Retina (tissue), 1 donor: ENCODE measurements at places on chromosomes 5 and 9.
A peak's percentile ranks its signal among the peaks of the same experiment; 100 is the strongest.

DNA sequence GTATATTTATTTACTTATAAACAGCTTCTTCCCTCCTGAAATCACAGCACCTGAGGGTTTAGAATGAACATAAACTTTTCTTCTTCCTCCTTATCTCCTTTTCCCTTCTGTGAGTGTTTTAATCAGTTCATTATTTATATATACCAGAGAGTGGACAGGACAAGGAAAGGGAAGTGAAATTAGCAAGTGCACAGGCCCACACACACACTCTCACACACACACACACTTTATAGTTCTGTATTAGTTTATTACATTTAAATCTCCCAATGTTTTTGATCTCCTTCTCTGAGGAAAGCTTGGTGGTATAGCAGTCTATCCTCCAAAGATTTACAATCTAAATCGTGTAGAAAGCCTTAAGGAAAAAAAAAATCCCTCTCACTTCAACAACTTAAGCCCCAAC lies 353.5 kb downstream of the NDUFS4 start:
- DNase-seq = no peak

DNA sequence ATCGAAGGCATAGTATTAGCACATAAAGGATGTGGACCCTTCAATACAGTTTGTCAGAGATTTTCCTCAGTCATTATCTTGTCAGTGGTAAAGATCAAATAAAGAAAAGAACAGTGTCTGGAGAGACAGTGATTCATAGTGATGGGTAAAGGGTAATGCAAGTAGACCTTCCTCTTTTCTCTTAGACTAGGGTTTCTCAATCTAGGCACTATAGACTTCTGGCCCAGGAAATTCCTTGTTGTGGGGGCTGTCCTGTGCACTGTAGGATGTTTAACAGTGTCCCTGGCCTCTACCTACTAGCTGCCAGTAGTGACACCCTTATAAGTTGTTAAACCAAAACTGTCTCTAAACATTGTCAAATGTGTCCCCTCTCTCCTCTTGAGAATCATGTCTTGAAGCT lies 6.9 kb downstream of the CAMK4 start:
- DNase-seq = no peak

DNA sequence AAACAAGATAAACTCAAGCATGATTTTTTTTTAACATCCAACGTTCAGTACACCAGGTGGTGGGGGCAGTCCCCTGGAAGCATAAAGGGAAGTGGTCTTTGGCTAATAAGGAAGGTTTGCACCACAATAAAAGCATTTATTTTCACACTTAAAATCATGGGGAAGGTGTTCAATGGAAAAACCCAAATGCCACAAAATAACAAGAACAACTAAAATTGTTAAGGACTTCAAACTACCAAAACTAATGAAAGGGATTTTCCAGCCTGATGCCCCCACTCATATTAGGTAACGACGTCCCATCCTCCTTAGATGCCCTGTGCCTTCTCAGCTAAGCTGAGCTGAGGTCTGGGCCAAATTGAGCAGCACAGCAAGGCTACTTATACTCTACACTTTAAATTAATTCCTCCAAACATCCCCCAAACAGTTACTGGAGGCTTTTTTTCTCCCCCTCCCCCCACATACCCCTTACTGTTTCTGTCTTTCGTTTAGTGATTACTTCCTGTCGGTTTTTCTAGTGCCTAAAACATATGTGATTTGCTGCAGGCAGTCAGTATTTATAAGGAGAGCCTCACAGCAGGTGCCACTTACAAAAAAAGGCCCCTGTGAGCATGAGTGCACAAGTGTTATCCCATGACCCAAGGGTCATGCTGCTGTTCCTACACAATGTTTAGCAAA lies 259.7 kb upstream of the ZNF608 start:
- DNase-seq = peak; percentile 61

- DNase-seq = no peak
Measured at GRCh38 chr5:144547098-144547499, 376.4 kb downstream of the KCTD16 start.

DNA sequence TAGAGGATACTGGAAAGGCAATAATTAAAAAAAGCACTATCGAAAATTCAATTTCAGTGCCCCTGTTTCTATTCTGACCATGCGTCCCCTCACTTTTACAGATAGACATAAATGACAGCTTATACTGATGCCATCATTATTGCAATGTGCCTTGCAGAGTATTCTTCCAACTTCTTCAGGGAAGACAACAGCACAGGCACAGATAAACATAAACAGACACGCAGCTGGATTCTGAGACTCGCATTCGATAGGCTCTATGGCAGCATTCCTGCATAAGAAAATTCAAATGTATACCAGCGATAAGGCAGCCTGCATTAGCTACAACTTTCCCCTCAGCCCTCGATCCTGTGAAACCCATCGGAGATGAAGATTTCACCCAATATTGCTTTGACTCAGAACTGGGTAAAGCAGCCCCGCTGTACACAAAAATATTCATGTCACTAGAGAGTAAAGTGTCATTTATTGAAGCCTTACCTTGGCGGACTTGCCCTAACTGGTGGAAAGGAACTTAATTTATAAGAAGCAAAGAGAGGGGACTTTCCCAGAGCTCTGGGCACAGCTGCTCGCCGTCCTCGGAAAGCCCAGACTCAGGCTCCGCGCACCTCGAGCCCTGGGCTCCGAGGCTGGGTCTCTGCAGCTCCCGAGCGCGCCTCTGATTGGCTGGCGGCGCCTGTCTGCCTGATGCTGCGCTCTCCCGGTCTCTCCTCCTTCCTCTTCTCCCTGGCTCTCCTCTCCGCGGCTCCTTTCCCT lies at the start of gene CDH18:
TSS of gene CDH18 (minus strand) at position 589 of the 750 bp plus-strand sequence. CDS start 149,214 bp downstream, outside the sequence.
- peak; percentile 86 for DNase-seq

DNA sequence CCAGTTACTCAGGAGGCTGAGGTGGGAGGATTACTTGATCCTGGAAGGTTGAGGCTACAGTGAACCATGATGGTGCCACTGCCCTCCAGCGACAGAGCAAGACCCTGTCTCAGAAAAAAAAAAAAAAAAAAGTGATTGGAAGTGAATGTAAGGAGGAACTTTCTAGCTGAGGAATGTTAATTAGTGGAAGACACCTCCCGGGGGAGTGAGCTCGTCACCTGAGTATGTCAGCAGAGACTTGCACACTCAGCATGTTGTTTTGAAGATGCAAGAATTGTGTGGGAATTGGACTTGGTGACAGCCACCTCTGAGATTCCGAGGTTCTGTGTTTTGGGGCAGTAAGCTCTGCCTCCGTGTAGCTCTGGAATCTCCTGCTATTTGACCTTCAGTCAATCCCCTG lies 3.6 kb downstream of the SYNPO start:
- DNase-seq = peak; percentile 11

DNA sequence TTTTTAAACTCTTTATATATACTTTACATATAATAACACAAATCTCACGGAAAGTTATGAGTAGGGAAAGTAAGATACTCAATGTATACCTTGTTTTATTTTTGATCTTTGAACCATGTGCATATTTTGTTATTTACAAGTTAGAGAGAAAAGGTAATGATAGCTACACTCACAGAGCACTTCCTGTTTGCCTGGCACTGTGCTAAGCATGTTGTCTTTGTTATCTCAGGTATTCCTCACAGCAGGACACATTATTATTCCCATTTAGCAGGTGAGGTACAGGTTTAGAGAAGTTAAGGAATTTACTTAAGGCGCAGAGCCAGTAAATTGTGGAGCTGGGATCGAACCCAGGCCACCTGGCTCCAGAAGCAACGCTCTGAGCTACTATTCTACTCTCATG lies 3.0 kb downstream of the C9 start:
- no peak for DNase-seq

DNA sequence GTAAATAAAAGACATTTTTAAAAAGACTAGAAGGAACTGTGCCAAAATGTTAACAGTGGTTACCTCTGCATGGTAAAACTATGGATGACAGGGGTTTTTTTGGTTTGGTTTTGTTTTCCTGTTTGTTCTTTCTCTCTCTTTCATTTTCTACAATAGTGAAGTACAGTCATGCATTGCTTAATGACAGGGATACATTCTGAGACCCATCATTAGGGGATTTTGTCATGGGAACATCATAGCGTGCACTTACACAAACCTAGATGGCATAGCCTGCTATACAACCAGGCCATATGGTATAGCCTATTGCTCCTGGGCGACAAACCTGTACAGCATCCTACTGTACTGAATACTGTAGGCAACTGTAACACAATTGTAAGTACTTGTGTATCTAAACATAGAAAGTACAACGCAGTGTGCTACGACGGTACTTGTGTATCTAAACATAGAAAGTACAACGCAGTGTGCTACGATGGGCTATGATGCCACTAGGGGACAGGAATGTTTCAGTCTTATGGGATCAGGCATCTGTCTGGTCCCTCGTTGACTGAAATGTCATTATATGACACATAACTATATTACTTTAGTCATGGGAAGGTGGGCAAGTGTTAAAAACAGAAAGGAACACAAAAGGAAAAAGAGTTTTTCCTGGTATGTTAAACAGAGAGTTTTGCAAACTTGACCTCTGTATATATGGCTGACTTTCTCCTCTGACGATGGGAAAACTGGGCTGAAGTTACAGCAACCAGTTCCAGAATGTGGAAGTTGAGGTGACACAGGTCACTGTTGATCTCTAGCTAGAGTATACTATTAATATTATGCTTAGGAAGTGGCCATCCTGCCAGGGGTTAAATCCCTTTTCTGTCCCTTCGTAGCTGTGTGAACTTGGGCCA lies 7.4 kb upstream of the ADAM19 start:
- DNase-seq = no peak

DNA sequence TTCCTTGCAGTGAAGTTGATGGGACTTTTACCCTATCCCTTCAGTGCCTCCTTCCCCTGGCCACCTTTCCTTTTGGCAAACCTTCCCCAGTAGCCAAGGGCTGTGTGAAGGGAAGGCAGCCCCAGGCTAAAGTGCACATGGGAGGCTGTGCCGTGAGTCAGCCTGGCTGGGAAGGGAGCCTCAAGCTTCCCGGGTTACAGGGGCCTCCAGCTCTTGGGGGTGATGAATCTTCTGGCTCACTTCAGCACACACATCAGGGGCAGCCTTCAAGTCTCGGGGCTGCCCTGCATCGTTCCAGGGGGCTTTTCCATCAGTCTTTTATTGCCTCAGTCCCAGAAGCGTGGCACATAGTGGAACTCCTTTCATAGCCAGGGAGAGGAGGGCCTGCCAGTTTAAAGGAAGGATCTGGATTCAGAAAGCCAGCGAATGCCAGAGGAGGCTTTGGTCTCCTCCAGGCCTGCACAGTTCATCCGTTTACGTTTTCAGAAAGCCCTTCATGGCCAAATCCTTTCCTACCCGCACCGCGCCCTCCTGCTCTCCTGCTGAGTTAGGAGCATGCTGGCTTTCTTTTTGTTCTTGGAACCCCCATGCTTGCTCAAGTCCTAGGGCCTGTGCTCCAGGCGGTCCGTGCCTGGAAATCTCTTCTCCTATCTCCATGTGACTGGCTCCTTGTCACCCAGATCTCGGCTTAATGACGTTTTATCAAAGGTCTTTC lies 134.8 kb upstream of the KLF4 start:
- no peak for DNase-seq

GRCh38 chr9:129776938-129777768 lies 24.3 kb upstream of the PTGES start:
- DNase-seq = peak; percentile 71

- no peak for DNase-seq
Measured at GRCh38 chr5:113575074-113575473, 61.6 kb downstream of the YTHDC2 start.

DNA sequence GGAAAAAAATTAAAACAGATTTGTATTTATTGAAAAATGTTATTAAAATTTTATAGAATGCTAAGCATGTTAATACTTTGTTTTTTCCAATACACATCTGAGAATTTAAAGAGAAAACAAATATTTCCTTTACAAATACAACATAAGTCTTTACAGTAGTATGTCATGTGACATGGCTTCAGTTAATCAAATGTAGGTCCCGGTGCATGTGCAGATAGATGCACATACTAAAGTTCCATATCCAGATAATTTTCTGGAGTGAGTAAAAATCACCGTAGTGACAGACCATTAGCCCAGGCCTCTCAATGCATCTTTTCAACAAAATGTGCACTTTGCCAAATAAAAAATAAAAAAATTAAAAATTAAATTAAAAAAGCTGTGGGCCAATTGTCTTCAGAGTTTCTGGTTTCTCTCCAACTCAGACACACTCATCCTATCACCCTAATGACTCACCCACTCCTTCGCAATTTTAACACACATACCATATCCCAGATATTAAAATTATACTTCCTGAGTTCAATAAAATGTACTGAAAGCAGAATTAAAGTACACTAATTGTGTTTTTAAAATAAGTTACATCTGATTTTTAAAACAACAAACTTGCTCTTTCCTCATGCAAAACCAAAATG lies 508.1 kb downstream of the NR2F1-AS1 start:
- no peak for DNase-seq

DNA sequence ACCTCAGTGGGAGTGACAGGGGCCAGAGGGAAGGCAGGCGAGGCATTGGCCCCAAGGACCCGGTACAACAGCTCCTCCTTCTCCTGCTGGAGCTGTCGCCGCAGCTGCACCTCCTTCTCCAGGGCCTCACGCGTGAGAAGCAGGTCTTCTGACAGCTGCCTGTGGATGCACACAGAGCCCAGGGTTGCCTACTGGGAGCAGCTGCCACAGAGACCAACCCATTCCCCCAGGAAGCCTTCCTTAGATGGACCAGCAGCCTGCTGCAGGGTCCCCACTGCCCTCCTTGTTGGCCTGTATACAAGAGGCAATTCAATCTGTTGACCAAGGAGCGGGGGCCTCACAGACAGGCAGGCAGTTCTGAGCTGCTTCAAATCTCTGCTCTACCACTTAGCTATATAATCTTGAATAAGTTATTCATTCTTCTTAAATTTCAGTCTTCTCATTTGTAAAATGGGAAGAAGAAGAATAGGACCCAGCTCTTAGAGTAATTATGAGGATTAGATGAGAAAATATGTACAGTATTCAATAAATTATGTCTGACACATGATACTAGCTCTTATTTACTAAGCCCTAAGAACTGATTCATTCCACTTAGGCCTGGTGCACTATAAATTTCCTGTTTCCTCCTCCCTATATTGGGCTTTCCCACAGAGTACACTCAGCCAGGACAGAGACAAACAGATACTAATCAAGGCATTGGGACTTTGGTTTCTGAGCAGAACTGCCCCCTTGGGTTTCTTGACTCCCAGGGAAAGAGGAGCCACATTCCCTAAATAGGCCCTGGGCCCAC lies 26.1 kb upstream of the ANXA6 start:
- peak; percentile 39 for DNase-seq

GRCh38 chr5:148653836-148654781 lies at the start of gene HTR4:
Gene HTR4, minus strand, starts transcription at chr5:148654527. Its CDS starts 17,513 bp downstream, at chr5:148637014.
- DNase-seq = peak; percentile 51

- no peak for DNase-seq
Measured at GRCh38 chr5:56434986-56435385, 201.9 kb upstream of the ANKRD55 start.

GRCh38 chr5:148850836-148851235 lies 24.4 kb downstream of the ADRB2 start:
- no peak for DNase-seq

DNA sequence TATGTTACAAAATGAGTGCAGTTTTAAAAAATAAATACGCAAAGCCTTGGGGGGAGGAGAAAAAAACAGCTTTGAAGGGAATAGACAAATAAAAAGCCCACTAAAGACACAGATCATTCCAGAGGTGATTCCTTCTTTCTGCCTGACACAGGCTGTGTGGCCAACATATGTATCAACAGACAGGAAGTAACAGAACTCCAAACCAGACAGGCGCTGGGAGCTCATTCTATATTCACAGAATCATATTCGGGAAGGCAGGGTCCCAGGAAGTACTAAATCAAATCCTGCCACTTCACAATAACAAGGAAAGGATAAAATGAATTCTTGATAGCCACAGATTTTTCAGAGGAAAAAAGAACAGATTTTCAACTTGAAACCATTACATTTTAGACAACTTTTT lies 62.1 kb downstream of the SEMA5A start:
- DNase-seq = no peak

- no peak for DNase-seq
Measured at GRCh38 chr9:36276781-36277181, 18.5 kb upstream of the GNE start.

- DNase-seq = no peak
Measured at GRCh38 chr5:122156724-122157325, 27.5 kb downstream of the ZNF474 start.
